ENCODE measurements at places on chromosomes 11 and 22.

DNA sequence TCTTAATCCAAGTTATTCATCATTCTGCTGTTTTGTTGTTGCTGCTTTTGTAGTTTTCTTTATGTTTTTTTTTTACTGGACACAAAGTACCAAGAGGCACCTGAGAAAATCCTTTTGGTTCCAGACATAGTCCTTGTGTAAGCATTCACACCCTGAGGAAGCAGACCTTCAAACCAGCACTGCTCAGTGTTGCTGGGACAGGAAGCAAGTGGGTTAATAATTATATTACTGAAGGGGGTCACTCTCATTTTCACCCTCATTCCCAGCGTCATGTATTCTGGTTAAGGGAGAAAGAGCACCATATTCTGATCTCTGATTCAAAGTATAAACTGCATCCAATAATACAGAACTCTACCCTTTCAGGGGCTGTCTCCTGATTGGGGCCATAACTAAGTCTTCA lies 5.9 kb upstream of the ALKBH3 start:
- no peak for DNase-seq

DNA sequence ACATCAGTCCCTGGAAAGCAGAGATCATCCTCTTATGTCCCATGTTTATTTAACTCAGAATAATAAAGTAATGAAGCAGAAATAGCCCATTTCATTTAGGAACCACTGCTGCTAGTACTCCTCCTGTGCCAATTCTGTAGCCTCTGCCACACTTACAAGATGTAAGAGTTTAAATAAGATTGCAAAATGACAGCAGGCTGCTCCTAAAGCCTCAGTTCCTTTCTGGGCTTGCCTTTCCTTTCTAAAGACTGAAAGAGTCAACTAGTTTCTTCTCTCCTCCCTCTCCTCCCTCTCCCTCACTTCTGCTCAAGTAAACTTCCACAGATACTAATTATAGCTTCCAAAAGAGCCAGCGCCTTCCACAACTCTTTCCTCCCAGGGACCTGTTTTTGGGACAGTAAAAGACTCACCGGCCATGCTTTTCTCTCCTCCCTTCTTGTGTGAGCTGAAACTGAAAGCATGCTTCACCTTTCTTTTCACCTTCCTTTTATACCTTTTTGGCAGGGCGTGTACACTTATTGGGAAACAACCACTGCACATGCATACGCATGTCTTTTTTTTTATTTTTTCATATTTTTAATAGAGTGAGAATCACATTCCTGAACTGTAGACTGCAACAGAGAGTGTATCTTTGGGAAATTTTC lies 26.1 kb upstream of the CARD16 start:
- DNase-seq = no peak

GRCh38 chr11:75767228-75767572 lies 1.4 kb upstream of the DGAT2 start:
- no peak for DNase-seq

GRCh38 chr22:48943567-48944432 lies 883.9 kb downstream of the BRD1 start:
- DNase-seq = no peak

DNA sequence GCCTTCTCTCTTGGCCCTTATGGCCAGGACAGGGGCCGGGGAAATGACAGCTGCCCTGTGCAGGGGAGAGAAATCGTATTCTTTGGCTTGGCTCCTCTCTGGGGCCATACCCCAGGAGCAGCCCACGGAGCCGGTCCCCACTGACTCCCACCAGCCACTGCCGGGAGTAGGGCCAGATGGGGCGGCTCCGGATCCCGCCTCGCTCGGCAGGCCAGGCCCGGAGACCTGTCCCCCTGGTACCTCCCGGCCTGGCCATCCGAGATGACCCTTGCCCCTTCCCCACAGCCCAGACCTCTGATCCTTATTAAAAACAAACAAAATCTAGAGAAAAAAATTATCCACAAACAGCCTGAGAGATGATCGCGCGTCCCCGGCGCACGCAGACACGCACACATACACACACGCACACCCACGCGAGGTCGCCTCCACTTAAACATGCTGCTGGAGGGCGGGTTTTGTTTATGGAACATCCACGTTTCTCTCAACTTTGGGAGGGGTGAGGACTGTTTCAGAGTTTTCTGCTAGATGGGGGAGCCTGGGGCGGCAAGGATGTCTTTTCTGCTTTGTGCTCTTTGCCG lies 59.1 kb downstream of the IGLL1 start:
- no peak for DNase-seq

- no peak for DNase-seq
Observed at GRCh38 chr11:3916962-3917361, 61.5 kb downstream of the STIM1 start.

- no peak for DNase-seq
Observed at GRCh38 chr11:122345586-122345985, 229.6 kb upstream of the BLID start.

GRCh38 chr11:70091638-70092037 lies 13.5 kb downstream of the ANO1 start:
- DNase-seq = peak; percentile 30

DNA sequence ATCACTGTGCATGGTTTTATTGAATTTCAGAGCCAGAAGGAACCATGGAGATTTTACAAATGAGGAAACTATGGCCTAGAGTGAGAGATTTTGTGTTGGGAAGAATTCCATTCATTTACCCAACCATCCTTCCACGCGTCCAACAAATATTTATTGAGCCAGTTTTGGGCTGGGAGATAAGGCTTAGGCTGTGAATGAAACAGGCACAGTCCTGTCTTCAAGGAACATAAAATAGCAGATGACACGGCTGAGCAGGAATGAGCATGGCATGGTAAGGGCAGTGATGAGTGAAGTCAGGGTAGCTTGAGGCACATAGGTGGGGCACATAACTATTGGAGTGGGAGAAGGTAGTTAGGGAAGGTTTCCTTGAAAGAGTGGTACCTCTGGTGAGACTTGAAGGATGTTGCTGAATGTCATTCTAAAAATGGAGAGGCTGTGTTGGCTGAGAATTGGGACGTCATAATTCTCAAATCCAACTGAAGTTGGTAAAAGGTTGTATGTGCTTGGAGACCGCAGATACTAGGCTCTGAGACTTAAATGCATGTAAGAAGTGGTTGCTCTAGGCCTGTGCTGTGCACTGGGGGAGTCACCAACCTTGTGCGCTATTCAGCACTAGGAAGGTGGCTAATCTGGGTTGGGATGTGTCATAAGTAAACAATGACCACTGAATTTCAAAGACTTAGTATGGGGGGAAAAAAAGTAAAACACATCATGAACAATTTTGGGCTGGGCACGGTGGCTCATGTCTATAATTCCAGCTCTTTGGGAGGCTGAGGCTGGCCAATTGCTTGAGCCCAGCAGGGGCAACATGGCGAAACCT lies 51.9 kb downstream of the TEAD1 start:
- DNase-seq = no peak

- DNase-seq = no peak
Observed at GRCh38 chr11:37504921-37505320, 906.9 kb upstream of the RAG2 start.

- no peak for DNase-seq
Observed at GRCh38 chr22:20774882-20775281, 969 bp downstream of the SERPIND1 start.

- DNase-seq = no peak
Observed at GRCh38 chr11:130212431-130212961, 52.9 kb downstream of the ST14 start.

- no peak for DNase-seq
Observed at GRCh38 chr11:120532832-120533196, 21.3 kb downstream of the GRIK4 start.

GRCh38 chr11:12139144-12139881 lies 28.9 kb downstream of the MICAL2 start:
- no peak for DNase-seq

DNA sequence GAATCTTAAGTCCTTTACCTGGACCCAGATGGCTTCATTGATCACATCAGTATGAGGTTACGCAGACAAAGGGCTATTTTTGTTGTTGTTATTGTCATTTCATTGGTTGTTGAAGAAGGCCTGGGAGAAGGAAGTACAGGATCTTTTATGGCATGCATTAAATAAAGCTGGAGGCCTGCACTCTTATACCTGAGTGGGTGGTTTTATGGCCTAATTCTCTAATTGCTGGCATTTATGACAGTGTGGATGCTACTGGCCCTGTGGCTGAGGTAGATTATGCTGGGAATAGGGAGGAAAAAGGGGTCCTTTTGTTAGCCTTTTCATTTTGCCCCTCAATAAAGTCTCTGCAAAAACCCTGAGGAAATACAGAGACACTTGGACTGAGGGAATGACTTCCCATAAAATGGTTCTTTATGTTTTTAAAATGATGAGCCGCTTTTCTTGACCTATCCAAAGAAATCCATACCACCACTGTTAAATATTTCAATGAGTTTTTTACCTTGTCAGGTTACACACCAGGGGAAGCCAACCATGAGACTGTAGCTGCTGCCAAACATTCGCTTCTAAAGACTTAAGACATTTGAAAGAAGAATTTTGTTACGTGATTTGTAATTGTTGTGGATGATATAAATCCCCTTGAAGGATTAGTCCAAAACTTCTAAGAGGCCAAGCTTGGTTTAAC lies 6.8 kb downstream of the KMT2A start:
- no peak for DNase-seq

- DNase-seq = no peak
Observed at GRCh38 chr11:60872961-60873524, 5.7 kb downstream of the ZP1 start.

DNA sequence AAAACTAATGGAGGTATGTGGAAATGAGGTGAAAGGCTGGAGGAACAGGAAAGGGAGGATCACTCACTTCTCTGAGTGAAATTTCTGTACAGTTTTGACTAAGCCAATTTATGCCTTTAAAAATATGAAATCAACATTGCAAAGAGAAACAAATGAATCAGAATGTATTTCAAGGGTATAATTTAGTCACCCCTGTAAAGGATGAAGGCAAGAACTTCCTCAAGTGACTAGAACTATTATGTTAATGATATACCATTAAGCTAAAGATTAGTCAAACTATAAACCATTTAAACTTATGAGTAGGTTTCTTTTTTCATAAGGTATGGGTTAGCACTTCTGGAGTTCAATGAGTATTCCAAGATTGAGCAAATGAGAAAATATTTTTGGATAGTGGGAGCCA lies 184.5 kb upstream of the CHORDC1 start:
- DNase-seq = no peak

- DNase-seq = no peak
Observed at GRCh38 chr11:78261828-78262227, 73.1 kb downstream of the USP35 start.

DNA sequence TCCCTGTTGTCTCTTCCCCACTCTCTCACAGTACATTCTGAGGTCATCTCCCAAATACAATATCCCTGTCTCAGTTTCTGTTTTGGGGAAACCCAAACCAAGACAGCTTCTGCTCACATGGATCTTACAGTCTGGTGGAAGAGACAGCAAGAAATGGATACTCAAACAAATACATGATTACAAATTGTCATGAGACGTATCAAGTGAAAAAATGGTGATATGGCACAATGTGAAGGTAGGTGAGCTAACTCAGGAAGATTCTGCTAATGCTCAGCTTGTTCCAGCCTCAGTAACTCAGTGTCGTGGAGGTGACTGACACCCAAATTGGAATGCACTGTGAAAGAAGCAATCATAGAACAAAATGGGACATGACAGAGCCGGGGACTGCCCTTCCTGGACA lies 68.3 kb downstream of the CHST1 start:
- DNase-seq = no peak

GRCh38 chr22:19959587-19960490 lies 18.2 kb upstream of the TXNRD2 start:
- no peak for DNase-seq

DNA sequence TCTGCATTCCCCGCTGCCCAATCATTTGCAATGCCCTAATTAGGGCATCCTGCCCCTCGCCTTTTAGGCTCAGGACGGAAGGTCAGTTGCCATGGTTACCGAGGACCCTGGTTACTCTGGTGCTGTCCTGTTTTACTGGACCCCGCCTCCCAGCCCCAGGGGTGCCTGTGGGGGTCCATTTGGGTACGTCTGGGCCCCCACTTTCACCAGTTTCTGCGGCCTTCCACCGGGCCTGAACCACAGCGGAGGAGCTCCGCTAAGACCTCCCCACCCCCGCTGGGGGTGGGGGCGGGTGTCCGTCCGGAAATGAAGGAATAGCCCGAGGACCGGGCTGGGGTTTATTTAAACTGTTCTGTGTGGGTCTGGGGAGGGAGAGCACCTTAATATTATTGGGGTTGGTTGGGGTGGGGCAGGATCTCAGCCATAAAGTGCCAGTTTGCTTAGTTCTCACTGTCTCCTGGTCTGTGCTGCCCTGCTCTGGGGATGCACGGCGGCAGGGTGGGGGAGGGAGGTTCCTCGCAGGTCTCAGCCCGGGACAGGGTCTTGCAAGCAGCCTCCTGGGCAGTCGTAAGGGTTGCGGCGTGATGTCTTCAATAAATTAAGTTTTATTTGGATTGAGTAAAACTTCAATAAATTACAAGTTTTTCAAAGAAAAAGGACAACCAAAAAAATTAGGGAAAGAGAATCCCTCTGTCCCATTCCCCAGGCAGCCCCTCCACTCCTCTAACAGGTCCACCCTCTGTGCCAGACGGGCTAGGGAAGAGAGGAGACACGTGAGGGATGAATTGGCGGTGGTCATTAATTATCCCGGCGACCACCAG lies 5.3 kb downstream of the PHOX2A start:
- no peak for DNase-seq

GRCh38 chr11:125689274-125689859 lies 8.7 kb upstream of the ACRV1 start:
- no peak for DNase-seq

GRCh38 chr22:19604711-19605268 lies 80.6 kb upstream of the CLDN5 start:
- DNase-seq = no peak

DNA sequence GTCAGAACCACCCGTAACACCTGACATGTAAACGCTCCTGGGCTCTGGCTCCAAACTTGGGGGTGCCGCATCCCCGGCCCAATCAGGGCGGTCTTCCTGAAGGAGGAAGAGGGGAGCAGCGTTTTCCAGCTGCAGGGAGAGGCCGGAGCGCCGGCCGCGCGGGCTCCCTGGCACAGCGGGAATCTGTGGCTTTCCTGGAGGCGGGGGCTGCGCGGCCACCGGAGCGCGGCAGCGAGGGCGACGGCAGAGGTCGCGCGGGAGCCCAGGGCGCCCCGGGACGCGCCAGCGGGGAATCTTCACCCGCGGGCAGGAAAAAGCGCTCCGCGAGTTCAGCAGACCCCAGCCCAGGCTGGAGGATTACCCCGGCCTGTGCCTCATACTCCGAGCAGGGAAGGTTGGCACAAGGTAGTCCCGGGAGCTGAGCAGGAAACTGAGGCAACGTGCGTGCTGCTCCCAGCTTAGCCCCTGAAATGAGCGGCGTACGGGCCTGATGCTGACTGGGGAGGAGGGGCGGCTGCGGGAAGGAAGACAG lies 600 bp upstream of the ESAM start:
- DNase-seq = no peak

GRCh38 chr11:122861631-122862030 lies 20.9 kb upstream of the JHY start:
- no peak for DNase-seq

GRCh38 chr11:1521382-1522080 lies 35.0 kb upstream of the MOB2 start:
- no peak for DNase-seq

- DNase-seq = no peak
Observed at GRCh38 chr11:57598831-57599155, 1.3 kb downstream of the SERPING1 start.

Measured in NCI-H2107 (cell line).